ENCODE measurements at places on chromosomes 1 and 21. TPM values are rescaled to one million over a fixed set of nuclear protein-coding genes. Genes with fewer than 3 reads are reported as not detected.

Gene KCNE2
- total RNA-seq = 0.69 TPM

Gene LRRC7
- total RNA-seq = 0.22 TPM

Gene RHOU
- 0.88 TPM for total RNA-seq

Gene RSPO1
- total RNA-seq = not detected

Gene IVL
- not detected for total RNA-seq

Gene SPATA6
- total RNA-seq = 5.7 TPM

Gene DISC1
- 2.9 TPM for total RNA-seq

Measured in activated T-cell treated with anti-CD3 and anti-CD28 coated beads, Interleukin-2, amount 50 U/mL, for 72 hours (primary cell).